ENCODE measurements at places on chromosomes 2 and 18. TPM values are rescaled to one million over a fixed set of nuclear protein-coding genes. Genes with fewer than 3 reads are reported as not detected.

DNA sequence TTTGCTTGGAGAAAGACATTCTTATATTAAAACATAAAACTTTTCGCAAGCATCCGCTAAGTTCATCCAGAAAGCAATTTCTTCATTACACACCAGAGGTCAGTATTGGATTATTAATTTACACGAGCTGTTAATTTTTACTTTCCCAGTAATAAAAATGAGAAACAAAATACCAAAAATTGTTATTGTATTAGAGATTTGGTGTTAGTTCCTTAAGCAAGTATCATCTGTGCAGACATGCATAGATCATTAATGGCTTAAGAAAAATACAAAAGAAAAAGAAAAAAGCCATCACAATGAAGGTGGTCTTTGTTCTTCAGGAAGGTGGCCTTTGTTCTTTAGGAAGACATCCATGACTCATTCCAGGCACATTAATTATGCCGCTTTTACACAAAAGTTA lies 53.6 kb upstream of the HNMT start:
- DNase-seq, result no peak
- no peaks in the 10 kb centered on the region for H3K36me3 ChIP-seq
- no peak overlapping the region for H3K27ac ChIP-seq
- no peaks in the 10 kb centered on the region for H3K27me3 ChIP-seq
- H3K4me1 ChIP-seq, result no peaks in the 10 kb centered on the region
- no peak overlapping the region for H3K4me3 ChIP-seq

GRCh38 chr2:78561876-78562275 lies 463.6 kb upstream of the REG3G start:
- H3K27ac ChIP-seq, result no peak overlapping the region
- DNase-seq, result no peak
- no peaks in the 10 kb centered on the region for H3K36me3 ChIP-seq
- H3K4me3 ChIP-seq, result no peak overlapping the region
- H3K4me1 ChIP-seq, result no peaks in the 10 kb centered on the region

GRCh38 chr18:33578518-33579348 lies 714 bp downstream of the ASXL3 start:
- no peak overlapping the region for H3K27ac ChIP-seq
- no peaks in the 10 kb centered on the region for H3K27me3 ChIP-seq
- no peaks in the 10 kb centered on the region for H3K36me3 ChIP-seq
- H3K4me1 ChIP-seq, result no peaks in the 10 kb centered on the region
- no peak overlapping the region for H3K4me3 ChIP-seq

GRCh38 chr2:98334439-98335078 lies 11.7 kb upstream of the CNGA3 start:
- peaks cover 3% of the 10 kb centered on the region for H3K27me3 ChIP-seq
- no peaks in the 10 kb centered on the region for H3K36me3 ChIP-seq
- no peak for DNase-seq
- no peaks in the 10 kb centered on the region for H3K4me1 ChIP-seq
- H3K27ac ChIP-seq, result no peak overlapping the region
- H3K4me3 ChIP-seq, result no peak overlapping the region

DNA sequence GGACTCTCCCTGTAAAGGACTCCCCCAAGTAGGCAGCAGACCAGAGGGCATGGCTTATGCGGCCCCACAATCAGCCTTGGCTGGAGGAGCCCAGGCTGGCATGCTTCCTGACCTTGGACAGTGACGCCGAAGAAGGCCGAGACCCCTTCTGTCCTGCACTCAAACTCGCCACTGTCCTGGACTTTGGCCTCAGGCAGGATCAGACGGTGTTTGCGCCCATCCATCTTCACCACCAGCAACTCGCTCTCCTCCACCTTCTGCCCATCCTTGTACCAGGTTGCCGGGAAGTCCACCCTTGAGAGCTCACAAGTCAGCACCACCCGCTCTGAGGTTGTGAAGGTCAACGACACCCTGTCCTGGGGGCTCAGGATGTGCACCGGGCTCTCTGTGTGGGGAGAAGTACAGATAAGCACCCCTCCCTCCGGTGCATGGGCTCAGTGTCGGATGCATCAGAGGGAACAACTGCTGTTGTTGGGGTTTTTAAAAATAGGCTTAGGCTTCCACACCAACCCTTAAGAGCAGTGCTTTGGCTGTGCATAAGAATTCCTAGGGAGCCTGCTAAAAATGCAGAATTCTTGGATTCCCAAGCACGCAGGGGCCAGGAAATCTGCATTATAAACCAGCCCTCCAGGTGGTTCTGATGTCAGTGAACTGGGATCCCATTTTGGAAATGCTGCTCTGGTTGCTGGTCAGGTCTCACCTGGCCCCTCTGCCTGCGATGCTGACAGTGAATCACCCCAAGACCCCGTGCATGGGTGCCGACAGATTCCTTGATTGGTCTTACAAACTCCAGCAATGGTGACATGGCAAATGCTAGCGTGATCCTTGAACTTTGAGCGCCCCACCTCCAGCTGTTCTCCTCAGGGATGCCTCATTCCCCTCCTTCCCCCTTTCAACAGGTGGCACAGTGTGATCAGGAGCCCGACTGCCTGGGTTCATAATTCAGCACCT lies 5.9 kb downstream of the OBSL1 start:
- no peak overlapping the region for H3K4me3 ChIP-seq
- H3K27ac ChIP-seq, result no peak overlapping the region
- no peak for DNase-seq
- H3K4me1 ChIP-seq, result no peaks in the 10 kb centered on the region
- H3K27me3 ChIP-seq, result no peaks in the 10 kb centered on the region

DNA sequence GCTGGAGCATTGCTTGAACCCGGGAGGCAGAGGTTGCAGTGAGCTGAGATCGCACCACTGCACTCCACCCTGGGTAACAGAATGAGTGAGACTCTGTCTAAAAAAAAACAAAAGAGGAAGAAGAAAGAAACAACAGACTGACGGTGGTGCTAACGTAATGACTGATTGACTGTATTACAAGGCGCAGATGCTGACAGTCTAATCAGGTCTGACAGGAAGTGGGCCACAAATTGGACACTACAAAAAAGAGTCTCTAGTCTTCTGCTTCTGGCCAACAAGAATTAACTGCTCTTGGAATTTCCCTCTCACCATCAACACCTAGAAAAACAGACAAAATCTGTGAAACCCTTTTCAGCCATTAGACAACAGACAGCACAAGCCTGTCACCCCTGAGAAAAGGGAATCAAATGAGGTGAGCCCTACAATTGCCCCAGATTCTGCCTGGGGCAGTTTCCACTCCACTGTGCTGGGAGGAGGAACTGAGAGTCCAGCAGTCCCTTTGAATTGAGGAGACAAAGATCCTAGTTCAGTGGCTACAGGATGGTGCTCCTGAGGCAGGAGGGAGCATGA lies 43.3 kb downstream of the SNED1 start:
- no peaks in the 10 kb centered on the region for H3K27me3 ChIP-seq
- H3K4me3 ChIP-seq, result no peak overlapping the region
- DNase-seq, result no peak
- H3K36me3 ChIP-seq, result no peaks in the 10 kb centered on the region

DNA sequence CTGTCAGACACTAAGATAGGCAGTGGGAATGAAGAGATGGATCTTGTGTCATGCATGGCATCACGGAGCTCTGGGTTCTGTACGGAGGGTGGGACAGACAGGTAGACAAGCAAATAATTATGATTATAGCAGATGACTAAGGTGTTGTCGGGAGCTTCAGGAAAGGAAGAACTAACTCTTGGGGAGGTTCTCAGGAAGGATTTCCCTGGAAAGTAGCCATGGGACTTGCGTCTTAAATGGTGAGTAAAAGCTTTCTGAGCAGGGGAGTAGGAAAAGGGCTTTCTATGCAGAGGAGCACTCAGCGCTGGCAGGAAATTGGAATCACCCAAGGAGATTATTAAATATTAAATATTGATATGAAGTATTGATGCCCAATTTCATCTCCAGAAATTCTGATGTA lies 35.5 kb downstream of the ATOH8 start:
- H3K36me3 ChIP-seq, result no peaks in the 10 kb centered on the region
- no peak overlapping the region for H3K27ac ChIP-seq
- H3K4me1 ChIP-seq, result no peaks in the 10 kb centered on the region
- no peak for DNase-seq
- H3K27me3 ChIP-seq, result no peaks in the 10 kb centered on the region

DNA sequence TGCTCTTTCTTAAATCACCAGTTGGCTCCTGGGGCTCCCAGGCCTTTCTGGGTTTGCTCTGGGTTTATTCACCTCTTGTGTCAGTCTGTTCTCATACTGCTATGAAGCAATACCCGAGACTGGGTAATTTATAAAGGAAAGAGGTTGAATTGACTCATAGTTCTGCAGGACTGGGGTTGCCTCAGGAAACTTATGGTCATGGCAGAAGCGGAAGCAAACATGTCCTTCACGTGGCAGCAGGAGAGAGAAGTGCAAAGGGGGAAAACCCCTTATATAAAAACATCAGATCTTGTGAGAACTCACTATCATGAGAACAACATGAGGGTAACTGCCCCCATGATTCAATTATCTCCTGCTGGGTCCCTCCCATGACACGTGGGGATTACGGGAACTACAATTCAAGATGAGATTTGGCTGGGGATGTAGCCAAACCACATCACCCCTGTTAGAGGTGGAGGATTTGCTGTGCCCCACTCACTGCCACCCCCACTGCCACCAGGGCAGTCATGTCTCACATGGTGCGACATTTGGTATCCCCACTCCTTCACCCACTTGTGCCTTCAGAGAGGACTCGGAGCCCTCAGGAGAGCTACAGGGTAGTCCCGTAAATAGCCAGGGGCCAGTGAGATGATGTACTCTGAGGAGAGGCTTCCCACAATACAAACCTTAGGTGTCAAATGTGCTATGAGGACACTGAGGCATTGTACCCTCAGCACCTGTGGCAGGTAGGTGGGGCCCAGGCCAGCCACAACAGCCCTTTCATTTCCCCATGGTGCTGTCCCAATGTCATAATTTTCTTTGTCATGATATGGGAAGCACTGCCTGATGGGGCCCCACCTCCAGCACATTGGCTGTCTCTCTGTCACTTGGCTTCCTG lies 35.7 kb downstream of the CDC42EP3 start:
- H3K4me3 ChIP-seq, result no peak overlapping the region
- no peaks in the 10 kb centered on the region for H3K36me3 ChIP-seq

GRCh38 chr2:97718051-97718882 lies 4.9 kb downstream of the ZAP70 start:
- peaks cover 81% of the 10 kb centered on the region for H3K4me1 ChIP-seq
- peaks cover 21% of the 10 kb centered on the region for H3K36me3 ChIP-seq
- H3K4me3 ChIP-seq, result peak overlapping the region; percentile 91
- peak; percentile 88 for DNase-seq

- H3K27ac ChIP-seq, result peak overlapping the region; percentile 75
- H3K36me3 ChIP-seq, result no peaks in the 10 kb centered on the region
- H3K4me1 ChIP-seq, result peaks cover 46% of the 10 kb centered on the region
- H3K27me3 ChIP-seq, result no peaks in the 10 kb centered on the region
- peak; percentile 48 for DNase-seq
Observed at GRCh38 chr2:98445683-98446581, 1.3 kb downstream of the INPP4A start.

DNA sequence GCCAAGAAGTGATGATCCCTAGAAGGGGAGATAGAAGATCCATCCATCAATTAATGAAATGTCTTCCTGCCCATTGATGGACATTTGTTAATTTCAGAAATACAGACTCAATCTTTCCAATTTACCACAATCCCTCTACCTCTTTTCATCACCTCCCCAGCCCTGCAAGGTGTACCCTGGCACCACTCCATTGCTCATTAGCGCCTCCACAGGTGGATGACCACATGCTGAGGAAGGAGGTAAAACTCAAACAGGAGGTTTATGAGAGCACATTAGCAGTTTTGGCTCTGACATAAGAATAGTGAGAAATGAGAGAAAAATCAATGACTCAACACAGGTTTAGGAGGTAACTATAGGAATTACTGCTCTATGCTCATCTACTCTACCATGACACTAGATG lies 208.0 kb downstream of the C1D start:
- H3K4me3 ChIP-seq, result no peak overlapping the region
- no peak overlapping the region for H3K27ac ChIP-seq
- no peaks in the 10 kb centered on the region for H3K27me3 ChIP-seq

DNA sequence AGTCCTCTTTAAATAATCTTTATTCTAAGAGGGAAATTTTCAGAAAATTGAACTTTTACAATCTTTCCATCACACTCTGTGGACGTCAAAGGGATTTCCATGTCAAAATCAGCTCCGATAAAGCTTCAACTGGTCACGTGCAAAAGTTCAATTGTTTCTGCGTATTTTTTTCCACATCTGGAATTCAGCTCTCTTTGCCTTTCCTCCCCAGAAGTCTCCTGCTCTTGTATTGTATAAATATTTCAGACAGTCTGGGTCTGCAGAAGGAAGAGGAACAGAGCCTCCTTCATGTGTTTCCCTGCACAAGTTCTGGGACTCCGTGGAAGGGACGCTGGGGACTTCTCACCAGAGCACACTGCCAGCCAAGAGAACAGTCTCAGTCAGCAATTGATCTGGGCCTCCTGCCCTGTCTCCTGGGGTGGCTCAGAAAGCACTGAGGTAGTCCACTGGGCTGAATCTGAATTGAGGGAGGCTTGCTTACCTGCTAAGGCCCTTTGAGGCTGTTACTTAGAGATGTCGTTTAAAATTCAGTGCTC lies 251.5 kb downstream of the TFCP2L1 start:
- H3K4me3 ChIP-seq, result no peak overlapping the region
- no peaks in the 10 kb centered on the region for H3K4me1 ChIP-seq
- H3K27me3 ChIP-seq, result no peaks in the 10 kb centered on the region
- H3K27ac ChIP-seq, result no peak overlapping the region

GRCh38 chr2:42256505-42256904 lies 87.4 kb downstream of the EML4 start:
- no peak overlapping the region for H3K27ac ChIP-seq
- peaks cover 16% of the 10 kb centered on the region for H3K36me3 ChIP-seq
- no peak for DNase-seq
- peaks cover 24% of the 10 kb centered on the region for H3K4me1 ChIP-seq
- H3K27me3 ChIP-seq, result no peaks in the 10 kb centered on the region

Gene FLACC1
- 0.97 TPM for polyA plus RNA-seq

Gene MTCL1
- polyA plus RNA-seq, result not detected

Gene ALPG
- not detected for polyA plus RNA-seq

Gene ABCB11
- polyA plus RNA-seq, result not detected

Gene CPO
- polyA plus RNA-seq, result not detected

Gene UGT1A8
- polyA plus RNA-seq, result not detected

Gene KYNU
- polyA plus RNA-seq, result not detected

Gene CYP26B1
- not detected for polyA plus RNA-seq

Measured in CD8-positive, alpha-beta memory T cell (primary cell).